ENCODE measurements at places on chromosomes 12 and 14.
A peak's percentile ranks its signal among the peaks of the same experiment; 100 is the strongest.

GRCh38 chr12:121366063-121366459 lies 13.8 kb upstream of the ANAPC5 start:
- DNase-seq = no peak

GRCh38 chr12:23140710-23141109 lies 515.7 kb downstream of the ETNK1 start:
- no peak for DNase-seq

GRCh38 chr14:106277503-106277902 lies 751.1 kb downstream of the TMEM121 start:
- peak; percentile 72 for DNase-seq

- DNase-seq = peak; percentile 86
Measured at GRCh38 chr12:44847888-44848702, 28.0 kb downstream of the NELL2 start.

- no peak for DNase-seq
Measured at GRCh38 chr12:88309546-88309945, 167.4 kb downstream of the TMTC3 start.

DNA sequence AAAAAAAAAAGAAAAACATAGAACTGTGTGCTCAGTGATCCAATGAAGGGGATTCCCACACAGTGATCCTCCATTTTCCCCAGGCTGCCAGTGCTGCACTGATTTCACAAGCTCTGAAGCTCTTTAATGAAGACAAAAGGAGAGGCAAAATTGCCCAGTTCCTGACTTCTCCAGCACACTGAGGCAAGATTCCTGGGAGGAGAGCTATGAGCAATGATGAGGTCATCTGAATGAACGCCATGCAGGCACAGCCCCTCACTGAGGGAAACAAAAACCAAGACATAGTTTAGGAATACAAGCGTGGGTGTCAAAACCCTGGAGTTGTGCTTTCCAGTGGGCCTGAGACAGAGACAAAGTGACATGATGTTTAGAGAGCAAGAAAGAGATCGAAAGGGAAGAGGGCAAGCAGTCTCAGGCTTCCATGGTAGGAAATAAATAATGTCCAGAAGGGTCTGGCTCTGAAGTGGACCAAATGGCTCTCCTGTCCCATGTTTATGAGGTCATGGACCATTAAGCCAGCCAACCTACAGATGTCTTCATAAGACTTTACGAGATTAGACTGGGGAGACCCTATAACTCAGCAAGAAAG lies 40.9 kb upstream of the SMUG1 start:
- DNase-seq = no peak

DNA sequence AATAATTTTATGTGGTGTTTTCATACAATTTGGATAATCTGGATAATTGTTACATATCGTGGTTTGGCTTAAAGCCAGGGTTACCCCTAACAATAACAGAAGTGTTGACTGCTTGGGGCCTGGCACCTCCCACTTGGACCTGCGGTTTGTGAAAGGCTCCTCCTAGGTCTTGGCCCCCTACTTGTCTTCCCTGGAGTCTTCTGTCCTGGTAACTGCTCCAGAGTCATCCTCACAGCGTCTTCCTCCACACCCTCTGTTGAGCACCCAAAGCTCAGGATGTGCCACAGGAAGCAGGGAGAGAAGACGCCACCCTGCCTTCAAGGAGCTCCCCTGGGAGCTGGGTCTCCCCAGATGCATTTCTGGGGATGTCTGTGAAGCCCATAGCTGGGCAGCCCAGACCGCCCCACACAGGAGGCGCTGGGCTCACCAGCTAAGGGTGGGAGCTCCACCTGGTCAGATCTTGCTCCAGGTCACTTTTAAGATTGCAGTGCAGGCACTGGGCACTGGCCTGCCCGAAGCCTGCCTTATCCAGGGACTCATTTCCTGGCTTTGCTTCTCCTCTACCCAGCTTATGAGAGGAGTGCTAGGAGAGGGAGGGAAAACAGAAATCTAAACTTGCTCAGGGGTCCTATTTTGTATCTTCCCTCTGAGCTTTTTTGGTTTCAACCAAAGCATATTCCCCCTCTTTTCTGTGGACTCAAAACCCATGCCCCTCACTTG lies 98.2 kb downstream of the ZFP36L1 start:
- DNase-seq = no peak

- no peak for DNase-seq
Measured at GRCh38 chr14:59450716-59451115, 14.5 kb downstream of the GPR135 start.

- DNase-seq = no peak
Measured at GRCh38 chr12:45223868-45224267, 8.0 kb downstream of the ANO6 start.

GRCh38 chr14:57831981-57832380 lies 33.9 kb downstream of the SLC35F4 start:
- DNase-seq = peak; percentile 7

DNA sequence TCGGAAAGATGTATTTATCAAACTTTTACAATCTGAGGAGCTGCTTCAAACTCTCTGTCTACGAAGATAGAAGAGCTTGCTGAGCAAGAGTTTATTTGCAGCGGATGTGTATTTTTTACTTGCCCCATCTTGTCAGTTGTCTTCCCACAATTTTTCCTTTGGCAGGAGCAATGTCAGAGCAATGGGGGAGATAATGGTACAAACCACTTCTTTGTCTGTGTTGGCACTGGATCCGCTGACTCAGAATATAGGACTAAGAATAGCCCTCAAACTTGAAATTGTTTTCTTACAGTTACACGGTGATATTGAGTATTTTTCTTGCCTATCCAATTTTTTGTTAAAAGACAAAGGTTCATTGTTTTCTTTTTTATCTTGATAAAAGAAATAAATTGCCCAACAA lies 27.6 kb downstream of the HELB start:
- no peak for DNase-seq

- DNase-seq = peak; percentile 7
Measured at GRCh38 chr12:56661979-56662638, 16.3 kb upstream of the ATP5F1B start.

DNA sequence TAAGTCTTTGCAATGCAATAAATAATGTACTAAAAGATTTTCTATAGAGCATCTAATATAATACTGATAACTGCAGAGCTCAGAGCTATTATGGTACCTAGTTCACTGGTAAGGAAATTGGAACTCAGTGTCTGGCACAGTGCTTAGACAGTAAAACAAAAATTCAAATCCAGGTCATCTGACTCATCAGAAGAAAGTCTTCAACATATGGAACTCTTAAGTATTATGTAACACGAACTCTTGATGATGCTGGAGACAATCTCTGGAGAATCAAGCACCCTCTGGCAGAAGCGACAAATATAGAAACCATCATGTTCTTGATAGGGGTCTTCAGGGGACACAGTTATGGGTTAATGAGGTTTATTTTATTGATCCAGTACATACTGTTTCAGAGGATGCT lies 37.3 kb upstream of the TRHDE start:
- DNase-seq = no peak

- DNase-seq = no peak
Measured at GRCh38 chr14:94679106-94679810, 67.1 kb downstream of the SERPINA3 start.

DNA sequence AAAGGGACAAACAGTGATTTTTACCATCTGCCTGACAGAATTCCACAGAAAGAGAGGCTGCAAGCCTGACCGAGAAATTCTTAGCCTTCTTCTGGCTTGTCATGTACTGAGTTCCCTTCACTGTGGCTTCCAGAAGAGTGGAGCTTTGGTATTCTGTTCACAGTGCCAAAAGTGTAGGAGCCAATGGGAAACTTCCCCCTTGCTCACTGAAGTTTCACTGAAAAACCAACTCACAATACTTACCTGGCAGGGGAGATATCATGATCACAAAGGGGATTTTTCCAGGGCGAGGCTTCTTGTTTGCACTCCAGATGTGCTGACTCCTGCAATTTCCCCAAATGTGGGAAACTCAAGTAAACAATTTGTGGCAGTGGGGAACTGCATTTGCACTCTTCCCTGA lies 31.7 kb upstream of the MMP19 start:
- DNase-seq = no peak

DNA sequence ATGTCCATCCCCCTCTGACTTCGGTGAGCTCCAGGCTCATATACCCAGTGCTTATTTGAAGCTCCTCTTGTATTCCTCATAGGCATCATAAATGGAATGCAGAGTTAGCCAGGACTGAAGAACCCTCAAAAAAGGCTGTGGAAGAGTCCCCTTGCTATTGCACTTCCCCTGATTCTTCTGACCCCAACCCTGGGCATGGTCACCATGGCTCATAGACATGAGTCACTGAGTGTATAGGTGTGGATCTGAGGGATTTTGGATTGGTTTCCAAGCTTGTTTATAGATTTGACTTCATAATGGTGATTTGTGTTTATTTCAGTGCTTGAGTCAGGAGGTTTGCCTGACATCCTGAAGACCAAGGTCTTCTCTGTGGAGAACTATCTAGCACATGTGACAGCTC lies 98.4 kb upstream of the SLC38A2 start:
- DNase-seq = no peak

DNA sequence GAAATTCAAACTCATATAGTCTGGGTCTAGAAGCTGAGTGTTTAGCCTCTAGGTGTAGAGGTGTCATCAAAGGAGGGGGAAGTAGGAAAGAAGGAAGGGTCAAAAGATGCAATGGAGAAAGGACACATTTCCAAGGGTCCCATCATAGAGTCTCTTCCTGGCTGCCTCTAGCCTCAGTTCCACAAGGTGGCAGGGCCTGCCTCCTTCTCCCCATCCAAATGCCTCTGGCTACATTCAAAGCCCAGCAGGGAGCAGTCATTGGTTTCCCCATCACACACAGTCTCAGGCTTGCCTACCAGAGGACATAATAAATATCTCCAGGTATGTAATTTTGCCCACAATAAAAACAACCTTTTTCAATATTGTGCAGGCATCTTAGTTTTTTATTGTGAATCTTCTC lies 2.1 kb upstream of the CCT2 start:
- no peak for DNase-seq

DNA sequence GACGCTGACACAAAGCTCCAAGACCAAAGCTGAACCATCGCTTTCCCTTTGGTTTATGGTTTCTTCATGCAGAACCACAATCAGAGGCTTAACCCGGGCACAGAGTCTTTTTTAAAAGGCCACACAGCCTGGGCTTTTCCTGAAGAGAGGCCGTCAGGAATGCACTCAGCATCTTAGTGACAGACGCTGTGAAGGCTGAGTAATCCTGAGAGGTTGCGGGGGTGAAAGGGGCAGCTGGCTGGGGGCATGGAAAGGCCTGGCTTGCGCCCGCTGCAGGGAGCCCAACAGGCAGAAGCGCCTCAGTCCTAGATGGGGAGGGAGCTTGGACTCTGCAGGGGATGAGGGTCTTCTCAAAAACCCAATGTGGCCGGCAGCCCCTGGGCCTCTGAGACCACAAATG lies 13.6 kb downstream of the CTDSP2 start:
- DNase-seq = no peak

DNA sequence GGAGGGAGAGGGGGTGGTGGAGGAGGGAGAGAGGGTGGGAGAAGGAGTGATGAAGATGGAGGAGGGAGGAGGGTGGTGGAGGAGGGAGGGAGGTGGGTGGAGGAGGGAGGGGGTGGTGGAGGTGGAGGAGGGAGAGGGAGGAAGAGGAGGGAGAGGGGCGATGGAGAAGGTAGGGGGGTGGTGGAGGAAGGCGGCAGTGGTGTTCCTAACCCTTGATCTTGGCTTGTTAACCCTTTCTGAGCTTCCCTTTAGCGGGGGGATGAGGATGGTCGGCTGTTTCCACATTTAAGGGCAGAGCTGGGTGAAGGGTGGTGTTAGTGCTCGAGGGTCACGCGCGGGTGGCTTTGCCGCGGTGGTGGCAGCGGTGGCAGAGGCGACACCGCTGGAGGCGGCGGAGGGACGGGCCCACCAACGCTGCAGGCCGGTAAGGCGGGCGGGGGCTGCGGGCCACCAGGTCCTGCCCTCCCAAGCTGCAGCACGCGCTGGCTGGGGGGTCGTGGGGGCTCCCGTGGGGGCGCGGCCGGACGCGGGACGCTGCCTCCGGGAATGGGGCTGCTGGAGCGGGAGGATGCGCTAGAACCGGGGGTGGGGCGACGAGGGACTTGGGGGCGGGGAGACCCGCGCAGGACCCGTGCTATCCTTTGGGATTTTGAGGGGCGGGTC lies 156.3 kb downstream of the PTPN11 start:
- no peak for DNase-seq

GRCh38 chr12:113140706-113141105 lies 5.1 kb upstream of the RASAL1 start:
- DNase-seq = no peak

All from DND-41 (cell line).